ENCODE measurements at places on chromosomes 2 and 18.
A peak's percentile ranks its signal among the peaks of the same experiment; 100 is the strongest.

- no peak for DNase-seq
Measured at GRCh38 chr2:170736628-170737027, 21.5 kb downstream of the SP5 start.

- DNase-seq, result no peak
Measured at GRCh38 chr18:39681061-39681460, 2115.5 kb upstream of the CELF4 start.

GRCh38 chr2:147756069-147756468 is 88.8 kb upstream of the ACVR2A start:
- DNase-seq, result no peak

GRCh38 chr2:74619651-74620297 is 28.4 kb downstream of the M1AP start:
- DNase-seq, result no peak

- peak; percentile 53 for DNase-seq
Measured at GRCh38 chr2:223692191-223692947, 90.2 kb upstream of the SCG2 start.

DNA sequence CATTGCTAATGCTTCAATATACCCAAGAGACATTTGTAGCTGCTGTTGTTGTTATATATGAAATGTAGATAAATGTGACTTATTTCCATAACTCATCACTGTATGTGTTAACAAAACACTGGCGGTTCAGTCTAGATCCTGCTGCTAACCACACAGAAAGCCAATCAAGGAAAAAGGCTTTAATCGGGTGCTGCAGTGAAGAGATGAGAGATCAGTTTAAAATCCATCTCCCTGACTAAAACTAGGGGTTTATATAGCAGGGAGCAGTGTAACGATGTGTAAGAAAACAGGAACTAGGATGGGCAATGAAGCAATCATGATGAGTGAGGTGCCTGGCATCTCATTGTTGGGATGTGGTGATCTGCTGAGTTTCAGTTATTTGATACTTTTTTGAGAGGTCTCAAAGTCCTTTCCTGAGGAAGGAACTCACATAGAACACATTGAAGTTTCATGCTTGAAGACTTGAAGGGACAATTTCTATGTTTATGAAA is 677.7 kb upstream of the CDH7 start:
- DNase-seq, result no peak

DNA sequence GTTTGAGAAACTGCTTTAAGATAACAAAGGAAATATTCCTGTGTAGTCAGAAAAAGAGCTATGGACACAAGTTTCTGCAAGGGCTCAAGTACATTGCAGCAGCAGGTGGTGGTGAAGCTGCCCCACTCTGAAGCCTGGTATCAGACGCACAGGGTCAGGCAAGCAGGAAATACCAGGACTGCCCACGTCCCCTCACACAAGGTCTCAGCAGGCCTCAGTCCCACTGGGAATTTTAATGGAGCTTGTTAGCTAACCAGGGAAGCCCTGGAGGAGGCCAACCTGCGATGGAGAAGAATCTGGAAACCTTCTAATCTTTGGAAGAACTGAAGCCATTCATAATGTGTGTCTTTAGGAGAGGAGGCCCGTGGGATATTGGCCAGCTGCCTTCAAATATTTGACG is 168.3 kb downstream of the UXS1 start:
- no peak for DNase-seq

DNA sequence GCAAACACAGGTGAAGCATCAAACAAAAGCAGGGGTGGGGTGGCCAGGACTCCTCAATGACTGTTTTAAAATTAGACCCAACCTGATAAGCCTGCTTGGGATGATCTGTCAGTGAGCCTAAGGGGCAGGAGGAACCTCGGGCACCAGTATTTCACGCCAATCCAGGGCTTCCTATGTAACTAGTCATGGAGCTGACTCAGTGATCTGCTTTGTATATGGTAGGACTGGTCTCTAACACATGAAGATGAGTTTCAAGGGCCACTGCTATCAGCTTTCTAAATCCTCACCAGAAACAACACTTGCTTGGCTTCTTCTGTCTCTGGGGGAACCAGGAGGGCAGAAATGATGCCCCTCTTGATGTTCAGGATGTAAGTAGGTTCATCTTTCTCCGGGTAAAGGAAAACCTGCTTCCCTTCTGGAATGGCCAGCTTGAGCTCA is 6.2 kb downstream of the APOB start:
- no peak for DNase-seq

DNA sequence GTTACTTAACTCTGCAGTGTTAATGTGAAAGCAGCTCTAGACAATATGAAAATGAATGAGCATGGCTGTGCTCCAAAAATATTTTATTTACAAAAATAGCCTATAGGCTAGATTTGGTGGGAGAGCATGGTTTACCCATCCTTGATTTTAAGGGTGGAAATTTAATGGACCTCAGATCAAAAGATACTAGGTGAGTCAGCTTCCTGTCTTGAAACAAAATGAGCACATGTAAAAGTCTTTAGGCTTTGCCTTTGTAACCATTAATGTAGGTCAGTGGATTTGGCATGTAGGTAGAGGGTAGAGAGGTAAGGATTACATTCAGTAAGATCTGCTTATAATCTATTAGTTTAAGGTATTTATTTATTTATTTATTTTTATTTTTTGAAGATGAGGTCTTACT is 72.7 kb downstream of the GREB1L start:
- no peak for DNase-seq

DNA sequence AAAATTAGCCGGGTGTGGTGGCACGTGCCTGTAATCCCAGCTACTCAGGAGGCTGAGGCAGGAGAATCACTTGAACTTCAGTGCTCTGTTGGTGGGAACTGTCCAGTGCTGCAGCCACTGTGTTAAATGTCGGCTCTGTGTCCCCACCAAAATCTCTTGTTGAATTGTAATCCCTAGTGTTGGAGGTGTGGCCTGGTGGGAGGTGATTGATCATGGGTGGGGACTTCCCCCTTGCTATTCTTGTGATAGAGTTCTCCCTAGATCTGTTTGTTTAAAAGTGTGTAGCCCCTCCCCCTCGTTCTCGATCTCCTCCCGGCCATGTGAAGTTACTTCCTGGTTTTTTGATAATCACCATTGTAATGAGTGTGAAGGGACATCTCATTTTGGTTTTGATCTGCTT is 9.8 kb upstream of the RPL31 start:
- no peak for DNase-seq

GRCh38 chr2:217735899-217736298 is 266.9 kb downstream of the TNS1 start:
- DNase-seq, result no peak

DNA sequence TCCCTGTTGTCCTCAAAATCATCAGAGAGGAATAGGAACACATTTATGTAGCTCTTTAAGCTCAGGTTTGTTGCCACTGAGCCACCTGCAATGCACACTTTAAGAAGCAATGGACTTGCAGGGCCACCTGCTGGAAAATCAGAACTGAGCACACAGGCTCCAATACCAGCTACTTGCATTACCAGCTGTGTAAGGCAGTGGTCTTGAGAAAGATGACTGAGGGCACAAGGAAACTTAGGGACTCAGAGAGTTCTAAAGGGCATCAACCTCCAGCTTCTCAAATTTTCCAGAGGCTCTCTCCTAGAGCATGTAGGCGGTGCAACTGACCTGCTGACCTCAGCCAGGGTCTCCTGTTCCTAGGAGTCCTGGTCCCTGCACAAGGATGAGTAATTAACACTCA is 2.5 kb upstream of the CNDP2 start:
- DNase-seq, result no peak

GRCh38 chr18:62914871-62915392 is 199.6 kb downstream of the PHLPP1 start:
- no peak for DNase-seq

- DNase-seq, result no peak
Measured at GRCh38 chr2:229064749-229065148, 206.3 kb downstream of the PID1 start.

DNA sequence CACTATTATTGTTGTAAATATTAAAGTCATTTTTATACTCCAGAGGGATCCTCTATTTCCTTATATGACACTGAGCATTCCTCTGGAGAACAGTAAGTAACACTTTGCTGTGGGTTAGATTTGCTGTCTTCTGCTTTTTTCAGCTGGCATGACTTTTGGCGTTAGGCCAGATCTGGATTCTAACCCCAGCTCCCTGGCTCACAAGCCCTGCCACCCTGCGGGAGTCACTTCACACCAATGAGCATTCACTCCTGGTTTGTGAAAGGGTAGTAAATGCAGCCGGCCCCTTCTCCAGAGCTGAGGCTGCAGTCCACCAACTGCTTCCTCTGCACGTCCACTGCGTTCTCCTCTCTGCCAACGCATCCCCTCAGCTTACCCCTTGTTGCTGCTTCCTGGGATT is 373.8 kb upstream of the RAB6C start:
- no peak for DNase-seq

- DNase-seq, result no peak
Measured at GRCh38 chr18:70359071-70359470, 70.2 kb downstream of the SOCS6 start.

GRCh38 chr2:239278361-239278760 is 122.5 kb downstream of the HDAC4 start:
- DNase-seq, result no peak

- no peak for DNase-seq
Measured at GRCh38 chr2:39228413-39229209, 15.2 kb downstream of the CDKL4 start.

GRCh38 chr2:122528061-122528460 is 772.6 kb downstream of the TSN start:
- DNase-seq, result no peak

- DNase-seq, result no peak
Measured at GRCh38 chr2:181371782-181372645, 85.2 kb upstream of the ITGA4 start.

- no peak for DNase-seq
Measured at GRCh38 chr2:203237346-203238238, 1.2 kb upstream of the CYP20A1 start.

- no peak for DNase-seq
Measured at GRCh38 chr2:241629762-241630435, 7.1 kb downstream of the THAP4 start.

DNA sequence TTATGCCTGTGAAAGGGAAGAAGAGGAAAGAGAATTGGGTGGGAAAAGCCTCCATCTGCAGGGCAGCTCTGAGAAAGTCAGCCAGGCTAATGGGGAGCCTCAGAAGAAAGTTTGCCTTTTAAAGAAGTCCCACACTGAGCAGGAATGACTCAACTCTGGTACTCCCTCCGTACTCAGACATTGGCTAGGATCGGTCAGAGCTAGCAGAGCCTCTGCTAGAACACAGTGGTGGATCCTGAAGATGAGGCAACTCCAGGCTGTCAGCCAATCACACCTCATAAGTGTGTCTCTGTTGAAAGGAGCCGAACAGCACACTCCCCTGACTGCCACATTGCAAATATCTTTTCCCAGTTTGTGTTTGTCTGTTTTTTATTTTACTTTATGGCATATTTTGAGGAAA is 96.9 kb downstream of the HNRNPLL start:
- peak; percentile 71 for DNase-seq

DNA sequence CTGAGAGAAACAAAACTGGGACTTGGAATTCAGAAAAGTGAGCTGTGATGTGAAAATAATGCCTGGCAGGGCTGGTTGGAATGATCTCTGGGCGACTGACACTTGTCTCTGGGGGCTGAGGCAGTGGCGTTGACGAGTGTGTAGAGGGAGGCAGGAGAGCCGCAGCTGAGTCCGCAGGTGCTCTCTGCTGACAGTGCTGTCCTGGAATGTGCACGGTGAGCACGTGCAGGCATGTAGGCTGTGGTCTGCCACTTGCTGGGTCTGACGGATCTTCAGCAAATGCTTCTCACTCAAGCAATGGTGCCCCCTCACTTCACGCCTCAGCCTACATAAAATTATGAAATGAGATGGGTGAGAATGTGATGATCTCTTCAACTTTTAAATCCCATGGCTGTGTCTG is 38.5 kb upstream of the ATP9B start:
- DNase-seq, result no peak

GRCh38 chr18:76052227-76052595 is 442.8 kb downstream of the ZNF516 start:
- no peak for DNase-seq

DNA sequence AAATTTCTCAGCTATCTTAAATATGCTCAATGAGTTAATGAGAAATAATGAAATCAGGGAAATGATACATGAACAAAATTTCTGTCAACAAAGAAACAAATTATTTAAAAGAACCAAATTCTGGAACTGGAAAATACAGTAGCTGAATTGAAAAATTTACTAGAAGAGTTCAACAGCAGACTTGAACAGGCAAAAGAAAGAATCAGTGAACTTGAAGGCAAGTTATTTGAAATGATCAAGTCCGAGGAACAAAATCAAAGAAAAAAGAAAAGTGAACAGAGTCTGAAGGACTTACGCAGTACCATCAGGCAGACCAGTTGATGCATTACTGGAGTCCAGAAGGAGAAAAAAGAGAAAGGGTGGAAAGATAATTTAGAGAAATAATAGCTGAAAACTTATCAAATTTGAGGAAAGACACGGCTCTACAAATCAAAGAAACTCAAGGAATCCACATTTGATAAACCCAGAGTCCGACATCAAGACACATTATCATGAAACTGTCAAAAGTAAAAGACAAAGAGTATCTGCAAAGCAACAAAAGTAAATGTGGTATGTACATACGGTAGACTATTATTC is 83.6 kb downstream of the CCDC138 start:
- DNase-seq, result no peak

GRCh38 chr2:74744731-74745515 is 89.0 kb upstream of the HK2 start:
- no peak for DNase-seq

- no peak for DNase-seq
Measured at GRCh38 chr2:122643725-122644329, 888.4 kb downstream of the TSN start.

DNA sequence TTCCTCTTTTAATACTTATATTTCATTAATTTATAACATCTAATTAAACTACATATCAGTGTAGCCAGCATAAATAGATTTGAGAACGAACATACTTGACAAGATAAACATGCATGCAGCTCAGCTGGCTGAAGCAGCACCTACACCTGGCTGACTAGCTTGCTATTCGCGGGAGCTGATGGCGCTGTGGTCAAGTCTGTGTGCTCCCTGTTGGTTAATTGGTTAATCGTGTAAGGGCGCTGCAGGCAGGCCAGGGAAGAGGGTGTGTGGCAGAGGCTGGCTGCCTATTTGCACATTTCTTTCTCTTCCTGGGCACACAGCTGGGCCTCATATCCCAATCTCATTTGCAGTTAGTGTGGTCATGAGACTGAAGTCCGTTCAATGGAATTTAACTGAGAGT is 14.5 kb upstream of the VWA3B start:
- DNase-seq, result no peak

DNA sequence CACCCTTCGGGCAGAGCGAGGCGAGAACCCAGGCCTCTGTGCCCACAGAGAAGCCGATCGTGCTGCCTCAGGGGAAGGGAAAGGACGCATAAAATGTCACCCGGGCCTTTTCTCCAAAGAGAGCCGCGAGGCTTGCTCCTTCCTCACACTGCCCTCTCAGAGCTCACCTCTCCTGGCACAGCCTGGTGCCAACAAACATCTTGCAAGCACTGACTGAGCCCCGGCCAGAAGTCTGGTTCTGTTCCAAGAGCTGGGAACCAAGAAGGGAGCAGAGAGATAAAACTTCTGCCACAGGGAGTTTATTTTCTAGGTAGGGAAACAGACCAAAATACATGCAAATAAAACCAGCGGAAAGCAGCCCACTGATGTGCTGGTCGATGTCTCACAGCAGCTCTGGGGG is 13.6 kb upstream of the ADI1 start:
- no peak for DNase-seq
